WTC11 (cell line): ENCODE measurements at places on chromosomes 13 and 19.
A peak's percentile ranks its signal among the peaks of the same experiment; 100 is the strongest.

DNA sequence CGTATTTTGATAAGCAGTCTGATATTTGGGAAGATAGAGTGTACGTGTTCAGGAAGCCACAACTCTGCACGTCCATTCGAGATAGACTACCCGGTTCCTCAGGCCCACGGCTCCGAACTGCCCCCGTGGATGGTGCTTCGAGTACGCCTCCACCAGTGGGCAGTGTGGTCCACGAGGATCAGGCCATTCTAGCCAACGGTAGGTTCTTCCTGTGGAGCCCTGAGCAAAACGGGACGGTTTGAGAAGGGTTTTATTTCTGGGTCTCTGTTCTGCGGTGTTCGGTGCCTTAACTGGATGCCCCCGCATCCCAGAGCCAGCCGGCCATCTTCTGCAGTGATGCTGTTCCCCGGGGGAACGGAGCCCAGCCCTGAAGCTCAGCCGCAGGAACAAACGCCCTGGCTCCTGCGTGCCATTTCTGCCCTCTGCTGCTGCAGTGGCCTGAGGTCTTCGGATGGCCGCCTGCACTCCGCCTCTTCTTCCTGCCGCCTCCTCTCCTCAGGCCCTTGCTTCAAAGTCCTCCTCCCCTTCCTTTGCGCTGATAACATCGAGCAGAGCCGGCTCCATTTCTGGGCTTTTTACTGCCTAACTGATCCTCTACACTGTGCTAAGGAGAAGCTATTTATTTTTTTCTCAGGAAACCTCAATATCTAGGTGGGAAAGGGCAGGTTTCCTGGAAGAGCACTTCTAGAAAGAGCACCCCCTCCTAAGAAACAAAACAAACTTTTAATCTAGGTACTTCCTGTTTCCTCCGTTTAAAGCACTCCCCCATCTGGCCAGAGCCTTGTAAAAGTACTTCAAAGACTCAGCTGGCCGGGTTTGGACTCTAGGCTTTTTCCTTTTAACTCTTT is 36.2 kb upstream of the SLC46A3 start:
- peak; percentile 60 for DNase-seq

- peak; percentile 78 for DNase-seq
Measured at GRCh38 chr19:18895038-18895823, 727 bp downstream of the CERS1 start.

DNA sequence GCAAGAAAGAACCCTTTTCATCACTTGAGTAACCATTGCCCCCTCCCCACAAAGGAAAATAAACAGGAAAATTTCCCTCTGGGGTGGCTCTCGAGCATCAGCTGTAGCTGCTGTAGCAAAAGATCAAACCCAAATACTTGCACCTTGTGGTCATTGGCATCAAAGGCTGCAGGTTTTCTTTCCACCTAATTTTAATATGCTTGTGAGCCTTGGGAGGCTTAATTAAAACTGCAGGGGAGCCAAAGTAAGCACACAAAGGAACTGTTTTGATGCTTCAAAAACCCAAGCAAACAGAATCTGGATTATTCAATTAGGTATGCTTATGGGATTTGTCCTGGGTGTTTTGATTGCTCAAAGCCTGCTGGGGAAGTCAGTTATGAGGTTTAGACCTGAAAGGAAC is 119.5 kb downstream of the SHISA2 start:
- DNase-seq: no peak

DNA sequence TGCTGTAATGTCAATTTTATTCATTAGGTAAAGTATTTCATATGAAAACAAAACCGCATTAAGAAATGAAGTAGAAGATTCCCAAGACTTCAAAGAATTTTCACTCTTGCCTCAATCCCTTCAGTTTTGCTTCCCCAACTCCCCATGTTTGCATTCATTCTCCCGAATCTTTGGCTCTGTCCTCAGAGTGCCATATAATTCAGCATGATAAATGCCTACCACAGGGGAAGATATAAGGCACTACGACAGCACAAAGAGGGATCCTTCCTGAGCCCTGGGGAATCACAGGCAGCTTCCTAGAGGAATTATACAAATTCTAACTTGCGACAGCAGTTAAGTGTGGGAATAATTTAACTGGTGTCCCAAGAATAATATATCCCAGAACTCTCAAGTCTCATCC is 68.5 kb downstream of the TSC22D1 start:
- DNase-seq: no peak

DNA sequence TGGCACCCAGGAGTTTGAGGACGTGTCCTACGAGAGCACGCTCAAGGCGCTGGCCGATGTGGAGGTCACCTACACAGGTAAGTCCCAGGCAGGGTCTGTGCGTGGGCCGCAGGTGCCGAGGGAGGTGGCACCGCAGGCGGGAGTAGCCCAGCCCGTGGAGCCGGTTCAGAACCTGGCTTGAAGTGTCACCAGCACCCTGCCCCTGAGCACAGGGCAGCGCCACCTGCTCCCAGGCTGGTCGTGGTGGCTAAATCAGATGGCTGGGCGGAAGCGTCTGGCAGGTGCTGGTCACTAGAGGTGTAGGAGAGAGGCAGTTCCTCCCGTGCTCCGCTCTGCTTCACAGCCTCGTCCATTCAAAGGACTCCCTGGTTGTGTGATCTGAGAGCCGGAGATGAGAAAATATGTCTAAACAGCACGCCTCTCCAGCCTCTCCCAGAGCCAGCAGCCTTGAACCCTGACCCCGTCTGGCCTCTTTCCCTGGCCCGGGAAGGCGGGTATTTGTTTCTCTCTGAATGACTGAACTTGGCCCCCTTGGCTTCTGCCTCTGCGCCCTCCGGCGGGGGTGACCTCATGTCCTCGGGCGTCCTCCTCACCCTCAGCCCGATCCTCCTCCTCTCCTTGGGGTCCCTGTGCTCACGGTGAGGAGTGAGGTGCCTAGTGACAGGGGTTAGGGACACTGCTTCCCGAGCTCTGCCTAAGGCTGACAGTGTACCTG is 5.4 kb downstream of the THOP1 start:
- no peak for DNase-seq

DNA sequence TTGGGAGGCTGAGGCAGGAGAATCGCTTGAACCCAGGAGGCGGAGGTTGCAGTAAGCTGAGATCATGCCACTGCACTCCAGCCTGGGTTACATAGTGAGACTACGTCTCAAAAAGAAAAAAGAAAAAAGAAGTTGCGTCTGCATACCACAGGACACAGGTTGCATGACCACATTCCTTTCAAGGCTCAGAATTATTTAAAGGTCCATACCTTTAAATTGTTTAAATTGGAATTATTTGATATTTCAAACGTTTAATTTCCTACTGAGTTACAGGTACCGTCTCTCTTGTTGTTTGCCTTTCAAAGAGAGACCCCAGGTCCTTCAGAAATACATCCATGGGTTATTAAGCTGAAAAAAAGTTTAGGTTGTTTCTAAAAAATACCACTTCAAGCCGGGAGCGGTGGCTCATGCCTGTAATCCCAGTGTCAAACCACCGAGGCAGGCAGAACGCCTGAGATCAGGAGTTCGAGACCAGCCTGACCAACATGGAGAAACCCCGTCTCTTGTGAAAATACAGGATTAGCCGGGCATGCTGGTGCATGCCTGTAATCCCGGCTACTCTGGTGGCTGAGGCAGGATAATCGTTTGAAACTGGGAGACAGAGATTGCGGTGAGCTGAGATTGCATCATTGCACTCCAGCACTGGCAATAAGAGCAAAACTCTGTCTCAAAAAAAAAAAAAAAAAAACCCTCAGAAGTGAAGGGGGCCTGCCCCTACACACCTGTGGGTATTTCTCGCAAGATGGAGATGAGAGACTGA is 18.6 kb downstream of the ZNF816 start:
- DNase-seq: no peak

GRCh38 chr13:29143847-29144246 is 323.7 kb downstream of the MTUS2 start:
- no peak for DNase-seq

- DNase-seq: peak; percentile 99
Measured at GRCh38 chr19:35066691-35067563, 25.4 kb downstream of the HPN start.

DNA sequence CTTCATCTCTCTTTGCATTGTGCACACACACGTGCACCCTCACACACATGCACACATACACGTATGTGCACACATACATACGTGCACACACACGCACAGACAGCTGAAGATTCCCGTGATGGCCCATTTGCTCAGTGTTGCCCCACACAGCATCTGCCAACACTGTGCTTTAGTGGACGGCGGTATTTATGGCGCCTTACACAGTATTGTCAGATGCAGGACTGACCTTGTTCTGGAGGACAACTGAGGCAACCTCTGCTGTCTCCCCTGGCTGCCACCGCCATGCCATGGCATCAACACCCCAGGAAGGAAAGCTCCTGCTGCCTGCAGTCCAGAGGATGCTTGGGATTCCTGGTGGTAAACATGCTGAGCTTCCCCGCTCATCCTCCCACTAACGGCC is 316.4 kb downstream of the TEX29 start:
- no peak for DNase-seq

DNA sequence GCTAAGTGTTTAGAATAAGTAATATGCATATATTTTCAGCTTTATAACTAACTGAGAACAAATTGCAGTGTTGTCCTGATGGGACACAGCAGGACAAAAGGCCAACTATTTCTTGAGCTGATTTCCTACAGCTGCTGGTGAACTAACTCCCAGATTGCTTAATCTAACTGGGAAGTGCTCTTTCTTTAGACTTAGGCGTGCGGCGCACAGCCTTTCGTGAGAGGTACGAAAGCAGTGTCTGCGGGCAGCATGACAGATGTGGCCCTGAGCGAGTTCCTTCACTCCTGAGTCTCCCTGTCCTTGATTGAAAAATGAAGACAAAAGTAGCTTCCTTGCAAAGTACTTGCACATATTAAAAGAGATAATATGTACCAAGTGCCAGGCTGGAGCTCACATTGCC is 47.3 kb upstream of the NPAS1 start:
- no peak for DNase-seq

DNA sequence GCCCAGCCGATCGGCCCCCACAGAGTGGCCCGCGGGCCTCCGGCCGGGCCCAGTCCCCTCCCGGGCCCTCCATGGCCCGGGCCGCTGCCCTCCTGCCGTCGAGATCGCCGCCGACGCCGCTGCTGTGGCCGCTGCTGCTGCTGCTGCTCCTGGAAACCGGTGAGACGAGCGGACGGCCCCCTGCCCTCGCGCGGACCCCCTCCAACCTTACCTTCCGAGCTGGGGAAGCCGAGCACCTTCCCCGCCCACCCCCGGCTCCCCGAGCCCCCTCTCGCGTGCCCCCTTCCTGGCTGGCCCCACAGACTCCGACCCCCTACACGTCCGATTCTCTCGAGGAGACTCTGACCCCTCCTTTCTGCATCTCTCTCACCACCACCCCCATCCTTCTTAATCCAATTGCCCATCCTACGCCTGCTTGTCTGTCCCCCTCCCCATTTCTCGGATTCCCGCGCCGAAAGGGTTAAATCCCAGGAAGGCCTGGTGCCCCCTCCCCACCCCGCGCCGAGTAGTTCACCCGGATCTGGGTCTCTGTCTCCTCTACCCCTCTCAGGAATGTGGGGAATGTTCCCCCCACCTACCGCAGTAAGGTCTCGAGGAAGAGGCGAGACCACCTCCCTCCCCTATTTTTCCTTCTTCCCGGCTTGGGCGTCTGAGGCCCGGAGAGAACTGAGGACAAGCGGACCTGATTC is 502 bp downstream of the NECTIN2 start:
- DNase-seq: peak; percentile 94

- DNase-seq: no peak
Measured at GRCh38 chr19:48946463-48947257, 8.0 kb upstream of the BAX start.

GRCh38 chr19:10961073-10961860 is 437 bp downstream of the SMARCA4 start:
- DNase-seq: peak; percentile 56

DNA sequence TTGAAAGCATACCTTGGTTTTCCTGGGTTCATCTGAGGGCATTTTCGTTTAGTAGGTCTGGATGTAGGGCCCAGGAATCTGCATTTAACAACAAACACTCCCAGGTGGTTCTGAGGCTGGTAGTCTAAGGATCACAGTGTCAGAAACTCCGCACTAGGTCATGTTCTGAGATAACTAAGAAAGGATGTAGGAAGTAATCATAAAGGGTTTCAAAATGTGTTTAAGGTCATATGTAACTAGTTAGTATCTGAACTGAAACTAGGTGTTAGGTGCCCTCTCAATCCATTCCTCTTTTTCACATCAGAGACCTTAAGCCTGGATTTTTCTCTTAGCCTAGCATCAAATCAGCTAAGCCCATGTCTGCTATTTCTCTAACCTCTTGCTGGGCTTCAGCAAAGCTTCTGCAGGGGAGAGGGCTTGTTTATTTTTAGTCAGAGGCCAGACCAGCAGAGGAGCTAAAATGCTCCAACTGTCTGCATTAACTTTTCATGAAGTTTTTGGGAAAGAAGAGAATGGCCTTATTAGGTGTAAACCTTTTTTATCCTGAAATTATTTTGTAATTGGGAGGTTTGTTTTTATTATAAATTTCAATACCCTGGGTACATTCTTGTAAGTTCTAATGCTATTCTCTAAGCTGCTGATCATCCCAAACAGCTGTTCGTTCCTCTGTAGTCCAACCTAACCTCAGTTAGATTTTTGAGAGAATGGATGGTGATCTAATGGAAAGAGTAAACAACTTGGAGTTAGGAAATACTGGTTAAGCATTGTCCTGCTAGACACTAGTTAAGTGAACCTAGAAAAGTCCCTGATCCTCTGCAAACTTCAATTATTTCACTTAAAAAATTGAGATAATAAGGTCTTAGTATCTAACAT is 262.8 kb upstream of the RFC3 start:
- DNase-seq: no peak

DNA sequence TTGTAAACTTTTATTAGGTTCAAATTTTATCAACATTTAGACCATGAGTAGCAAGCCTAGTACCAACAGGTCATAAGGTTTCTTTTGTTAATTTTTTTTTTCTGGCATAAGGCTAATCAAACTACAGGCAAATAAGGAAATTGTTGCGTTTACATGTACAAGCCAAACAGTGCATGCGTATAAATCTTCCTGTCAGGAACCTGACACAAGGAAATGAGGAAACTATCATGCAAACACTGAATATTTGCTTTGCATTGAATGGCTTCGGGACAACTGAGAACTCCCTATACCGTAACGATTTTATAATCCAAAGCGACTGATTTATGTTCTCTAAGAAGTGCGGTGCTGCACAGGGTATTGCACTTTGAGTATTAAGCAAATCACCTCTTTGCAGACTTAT is 133.0 kb upstream of the TRPC4 start:
- DNase-seq: no peak

GRCh38 chr13:30037766-30038165 is 187.3 kb upstream of the UBL3 start:
- no peak for DNase-seq

DNA sequence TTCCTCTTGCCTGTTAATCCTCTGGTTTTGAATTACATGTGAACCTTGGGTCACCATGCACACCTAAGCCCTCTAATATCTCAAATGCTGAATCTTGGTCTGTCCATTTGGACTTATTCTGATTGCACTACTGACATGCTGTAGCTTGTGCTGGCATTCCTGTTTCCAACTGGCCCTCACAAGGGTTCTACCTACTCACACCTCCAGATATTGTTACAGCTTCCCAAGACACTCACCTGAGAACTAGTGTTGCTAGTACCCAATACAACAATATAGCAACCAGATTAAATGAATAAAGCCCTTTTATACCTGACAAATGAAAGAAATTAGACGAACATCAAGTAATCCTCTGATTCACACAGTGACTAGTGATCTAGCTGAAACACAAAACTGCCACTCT is 16.6 kb downstream of the TEX30 start:
- DNase-seq: no peak
